ENCODE measurements at places on chromosomes 1 and 21.

DNA sequence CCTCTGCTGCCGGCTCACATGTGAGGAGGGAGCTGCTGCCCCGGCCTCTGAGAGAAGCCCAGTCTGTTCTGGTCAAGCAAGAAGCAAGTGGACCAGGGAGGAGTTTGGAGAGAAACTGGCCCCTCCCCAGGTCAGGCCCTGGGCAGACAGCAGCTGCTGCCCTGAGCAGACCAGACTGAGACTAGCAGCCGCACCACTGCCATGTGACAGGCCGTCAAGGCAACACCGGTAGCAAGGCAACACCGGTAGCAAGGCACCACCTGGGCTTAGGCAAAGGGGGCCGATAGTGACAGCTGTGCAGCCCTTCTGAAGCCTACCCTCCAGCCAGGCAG lies 50.3 kb downstream of the ARHGEF16 start:
- DNase-seq = no peak

GRCh38 chr1:222285526-222285925 lies 262.4 kb downstream of the HHIPL2 start:
- no peak for DNase-seq

DNA sequence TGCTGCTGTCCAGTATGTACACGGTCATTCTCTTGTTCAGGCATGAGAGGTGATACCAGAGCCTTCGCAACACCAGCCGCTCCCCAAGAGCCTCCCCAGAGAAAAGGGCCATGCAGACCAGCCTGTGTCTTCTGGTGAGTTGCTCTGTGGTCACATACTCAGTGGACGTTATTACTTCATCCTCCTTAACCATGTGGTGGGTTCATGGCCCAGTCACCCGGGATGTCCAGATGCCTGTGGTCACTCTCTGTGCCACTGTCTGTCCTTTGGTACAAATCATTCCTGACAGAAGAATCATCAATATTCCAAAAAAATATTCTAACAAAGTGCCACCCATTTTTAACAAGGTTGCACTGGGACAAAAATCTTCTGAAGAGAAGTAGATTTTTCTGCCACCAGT lies 8.8 kb upstream of the ZNF124 start:
- no peak for DNase-seq

GRCh38 chr21:46168659-46169386 lies 13.4 kb upstream of the FTCD start:
- DNase-seq = no peak

DNA sequence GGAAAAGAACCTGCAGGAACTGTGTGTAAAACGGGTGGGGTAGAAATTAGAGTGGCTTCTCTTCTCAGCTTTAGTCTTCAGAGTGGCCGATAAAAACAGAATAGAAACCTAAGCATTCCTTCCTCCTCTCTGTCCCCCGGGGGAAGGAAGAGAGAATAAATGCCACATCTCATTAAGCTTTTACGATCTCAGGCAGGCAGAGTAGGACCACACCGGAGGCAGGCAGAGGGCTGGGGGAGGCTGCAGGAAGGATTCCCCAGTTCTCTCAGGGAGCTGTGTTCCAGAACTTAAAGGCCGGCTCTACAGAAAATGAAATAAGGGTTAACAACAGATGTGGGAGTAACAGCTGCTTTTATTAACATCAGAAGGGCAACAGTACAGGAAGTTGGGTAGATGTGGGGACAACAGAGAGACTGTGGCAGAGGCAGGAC lies 24.5 kb upstream of the MEF2D start:
- DNase-seq = no peak

DNA sequence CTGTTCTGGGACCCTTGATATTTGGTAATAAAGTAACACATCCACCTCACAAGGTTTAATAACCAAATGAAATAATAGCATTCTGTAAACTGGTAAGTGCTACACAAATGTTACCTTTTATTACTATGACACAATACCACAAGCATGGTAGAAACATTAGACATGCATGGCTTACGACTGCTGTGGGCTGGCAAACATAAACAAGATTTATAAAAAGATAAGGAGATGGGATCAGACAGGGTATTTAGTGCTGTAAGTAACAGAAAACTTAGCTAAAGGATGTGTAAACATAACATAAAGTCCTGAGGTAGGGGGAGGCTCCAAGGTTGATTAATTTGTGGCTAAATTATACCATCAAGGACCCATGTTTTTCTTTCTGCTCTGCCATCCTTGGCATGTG lies 212.6 kb downstream of the BARHL2 start:
- DNase-seq = no peak

DNA sequence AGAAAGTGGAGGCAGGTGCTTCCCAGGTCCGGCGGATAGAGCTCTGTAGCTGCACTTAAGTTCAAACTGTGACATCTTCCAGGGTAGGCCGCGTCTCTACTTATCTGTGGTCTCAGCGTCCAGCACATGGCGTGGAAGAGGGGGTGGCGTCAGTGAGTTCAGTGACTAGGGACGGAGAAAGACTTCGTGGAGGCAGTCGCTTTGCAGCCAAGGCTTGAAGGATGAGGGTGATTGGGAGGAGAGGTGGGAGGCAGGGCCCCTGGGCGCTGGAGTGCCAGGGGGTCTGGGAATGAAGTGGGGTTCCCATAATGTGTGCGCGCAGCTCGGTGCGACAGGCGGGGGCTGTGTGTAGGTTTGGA lies 444 bp upstream of the AGO1 start:
- no peak for DNase-seq

DNA sequence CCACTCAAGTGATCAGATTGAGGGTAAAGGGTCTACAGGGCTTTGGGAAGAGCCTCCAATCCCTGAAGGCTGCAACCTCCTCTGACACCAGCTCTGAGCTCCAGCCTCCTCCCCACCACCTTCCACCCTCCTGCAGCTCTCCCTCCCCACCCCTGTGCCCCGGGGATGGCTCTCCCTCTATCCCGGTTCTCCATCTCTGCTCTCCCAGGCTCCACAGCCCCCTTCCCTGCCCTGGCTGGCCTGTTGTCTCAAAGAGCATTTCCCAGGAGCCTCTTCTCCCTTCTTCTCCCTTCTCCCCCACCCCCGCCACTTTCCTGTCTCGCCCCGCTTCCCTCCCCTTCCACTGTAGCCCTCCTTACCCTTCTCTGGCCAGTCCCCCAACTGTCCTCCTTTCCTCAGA lies 1.1 kb downstream of the PLEKHA6 start:
- DNase-seq = no peak

GRCh38 chr1:109886827-109887226 lies 23.8 kb upstream of the CSF1 start:
- no peak for DNase-seq

DNA sequence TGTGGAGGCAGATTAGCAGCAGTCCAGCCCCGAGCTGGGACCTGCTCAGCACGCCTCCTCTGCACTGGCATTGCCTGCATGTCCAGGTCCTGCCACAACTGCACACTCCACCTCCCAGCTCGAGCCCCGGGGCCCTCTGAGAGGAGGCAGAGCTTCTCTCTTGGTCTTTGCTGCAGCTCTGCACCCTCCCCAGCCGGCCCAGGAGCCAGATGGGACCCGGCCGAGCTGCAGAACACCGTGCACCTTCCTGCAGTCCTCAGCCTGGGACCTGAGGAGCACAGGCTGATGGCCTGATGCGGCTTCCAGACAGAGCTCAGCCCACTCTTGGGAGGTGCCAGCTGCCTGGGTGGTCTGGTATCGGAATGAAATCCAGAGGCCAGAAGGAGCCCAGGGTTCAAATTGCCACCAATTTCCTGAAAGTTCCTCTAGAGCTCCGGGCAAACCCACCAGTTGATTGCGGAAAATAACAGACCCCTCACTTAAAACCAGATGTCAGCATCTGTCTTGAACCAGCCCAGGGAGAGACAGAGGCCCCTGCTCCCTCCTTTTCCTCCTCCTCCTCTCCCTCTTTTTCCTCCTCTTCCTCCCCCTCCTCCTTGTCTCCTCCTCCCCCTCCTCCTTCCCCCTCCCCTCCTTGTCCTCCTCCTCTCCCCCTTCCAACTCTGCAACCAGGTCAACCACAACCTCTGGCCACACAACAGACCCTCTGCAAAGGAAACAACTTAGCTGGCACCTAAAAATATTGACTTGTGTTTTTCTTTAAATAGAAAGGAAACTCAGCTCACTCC lies 10.6 kb upstream of the SPSB1 start:
- no peak for DNase-seq

DNA sequence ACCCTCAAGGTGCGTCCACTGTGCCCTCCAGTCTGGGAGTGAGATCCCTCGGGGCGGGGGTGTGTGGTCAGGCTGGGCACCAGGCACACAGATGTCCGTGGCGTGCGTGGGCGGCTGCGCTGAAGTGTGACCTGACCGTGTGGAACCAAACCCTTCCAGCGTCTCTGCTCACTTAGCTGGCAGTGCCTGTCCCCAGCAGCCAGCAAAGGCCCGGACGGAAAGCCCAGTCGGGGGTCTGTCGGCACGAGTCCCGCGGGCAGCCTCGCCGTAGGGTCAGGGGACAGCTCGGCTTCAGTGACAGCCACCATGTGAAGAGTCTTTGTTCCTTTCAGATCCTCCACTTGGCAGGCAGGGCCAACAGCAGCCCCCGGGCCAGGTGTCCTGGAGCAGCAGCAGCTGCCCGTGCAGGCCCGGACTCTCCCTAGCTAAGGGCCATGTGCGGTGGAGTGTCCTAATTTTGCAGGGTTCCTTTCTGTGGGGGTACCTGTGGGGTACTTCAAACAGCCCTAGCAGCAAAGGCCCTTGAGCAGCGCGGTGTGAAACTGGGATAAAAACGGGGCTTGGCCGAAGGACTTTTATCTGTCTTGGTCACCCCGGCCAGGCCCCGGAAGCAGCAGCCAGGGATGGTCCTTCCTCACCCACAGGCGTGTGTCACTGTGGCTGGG lies 11.6 kb downstream of the TTLL10 start:
- DNase-seq = peak; percentile 45

GRCh38 chr1:223330466-223330865 lies 33.5 kb downstream of the SUSD4 start:
- DNase-seq = no peak

GRCh38 chr1:67211589-67212563 lies 45.6 kb downstream of the IL23R start:
- no peak for DNase-seq

DNA sequence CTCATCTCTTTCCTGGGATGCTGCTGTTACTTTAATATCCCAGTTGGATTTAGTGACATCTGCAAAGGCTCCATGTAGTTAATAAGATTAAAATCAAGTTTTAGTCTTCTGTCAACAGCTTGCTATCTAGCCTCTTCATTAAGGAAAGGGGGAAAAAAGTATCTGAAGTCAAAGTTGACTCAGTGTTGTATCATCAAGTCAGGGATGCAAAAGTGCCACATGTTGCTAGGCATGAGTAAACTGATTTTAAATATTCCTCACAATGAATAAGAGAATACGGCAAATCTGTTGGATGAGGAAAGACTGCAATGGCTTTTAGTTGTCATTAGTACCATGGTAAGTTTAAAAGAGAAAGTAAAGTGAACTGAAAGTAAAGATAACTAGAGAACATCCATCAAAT lies 383.2 kb upstream of the ZRANB2 start:
- no peak for DNase-seq

DNA sequence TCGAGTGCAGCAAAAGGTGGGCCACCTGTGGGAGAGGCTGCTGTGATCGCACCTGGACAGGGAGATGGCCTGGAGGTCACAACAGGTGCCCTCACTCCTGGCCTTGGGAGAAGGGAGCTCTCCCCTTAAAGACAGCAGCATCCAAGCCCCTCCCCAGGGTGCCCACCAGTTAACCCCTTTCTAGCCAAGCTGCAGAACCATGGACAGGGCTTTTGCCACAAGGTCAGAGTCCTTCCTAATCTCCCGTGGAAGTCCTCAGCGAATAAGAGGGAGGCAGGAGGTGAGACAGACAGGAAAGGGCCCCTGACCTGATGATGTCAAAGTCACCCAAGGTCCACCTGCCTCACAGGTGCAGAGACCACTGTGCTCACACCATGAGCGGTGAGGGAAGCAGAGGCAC lies 1.7 kb downstream of the CNTN2 start:
- no peak for DNase-seq

GRCh38 chr1:36222481-36223380 lies 1.5 kb upstream of the THRAP3 start:
- DNase-seq = no peak

DNA sequence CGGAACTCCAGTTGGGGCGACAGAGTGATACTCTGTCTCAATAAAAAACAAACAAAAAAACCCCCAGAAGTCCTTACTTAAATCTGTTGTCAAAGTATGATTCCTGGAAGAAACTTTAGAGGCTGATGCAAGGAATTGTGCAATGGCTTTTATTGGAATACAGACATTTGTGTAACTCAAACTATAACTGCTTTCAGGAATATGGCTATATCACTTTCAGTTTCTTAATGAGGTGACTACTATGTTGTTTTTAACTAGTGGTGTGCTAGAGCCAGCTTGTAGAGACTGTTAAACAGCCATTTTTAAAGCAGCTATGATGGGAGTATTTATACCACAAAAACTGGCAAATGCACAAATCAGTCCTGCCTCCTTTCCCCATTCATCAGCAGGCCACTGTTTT lies 22.7 kb upstream of the DNAJC28 start:
- DNase-seq = no peak

DNA sequence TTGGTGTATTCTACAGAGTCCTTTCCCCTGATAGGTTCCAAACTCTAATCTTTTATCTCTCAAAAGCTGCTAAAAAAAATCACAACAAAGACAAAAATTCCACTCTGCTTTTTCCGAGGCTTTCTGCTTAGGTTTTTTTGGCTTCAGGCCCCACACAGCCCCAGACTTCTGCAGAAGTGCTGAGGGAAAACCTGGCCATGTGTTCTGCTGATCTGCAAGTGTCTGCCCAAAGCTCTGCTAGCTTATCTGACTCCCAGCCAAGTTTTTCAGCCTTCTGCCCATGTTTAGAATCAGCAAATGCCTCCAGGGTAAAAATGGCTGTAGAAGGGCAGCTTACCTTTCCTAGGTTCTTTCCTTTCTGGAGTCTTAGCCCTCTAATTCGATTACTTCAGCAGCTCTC lies 28.4 kb downstream of the DISP3 start:
- no peak for DNase-seq

- DNase-seq = no peak
Measured at GRCh38 chr1:67634396-67634935, 50.5 kb upstream of the GADD45A start.

DNA sequence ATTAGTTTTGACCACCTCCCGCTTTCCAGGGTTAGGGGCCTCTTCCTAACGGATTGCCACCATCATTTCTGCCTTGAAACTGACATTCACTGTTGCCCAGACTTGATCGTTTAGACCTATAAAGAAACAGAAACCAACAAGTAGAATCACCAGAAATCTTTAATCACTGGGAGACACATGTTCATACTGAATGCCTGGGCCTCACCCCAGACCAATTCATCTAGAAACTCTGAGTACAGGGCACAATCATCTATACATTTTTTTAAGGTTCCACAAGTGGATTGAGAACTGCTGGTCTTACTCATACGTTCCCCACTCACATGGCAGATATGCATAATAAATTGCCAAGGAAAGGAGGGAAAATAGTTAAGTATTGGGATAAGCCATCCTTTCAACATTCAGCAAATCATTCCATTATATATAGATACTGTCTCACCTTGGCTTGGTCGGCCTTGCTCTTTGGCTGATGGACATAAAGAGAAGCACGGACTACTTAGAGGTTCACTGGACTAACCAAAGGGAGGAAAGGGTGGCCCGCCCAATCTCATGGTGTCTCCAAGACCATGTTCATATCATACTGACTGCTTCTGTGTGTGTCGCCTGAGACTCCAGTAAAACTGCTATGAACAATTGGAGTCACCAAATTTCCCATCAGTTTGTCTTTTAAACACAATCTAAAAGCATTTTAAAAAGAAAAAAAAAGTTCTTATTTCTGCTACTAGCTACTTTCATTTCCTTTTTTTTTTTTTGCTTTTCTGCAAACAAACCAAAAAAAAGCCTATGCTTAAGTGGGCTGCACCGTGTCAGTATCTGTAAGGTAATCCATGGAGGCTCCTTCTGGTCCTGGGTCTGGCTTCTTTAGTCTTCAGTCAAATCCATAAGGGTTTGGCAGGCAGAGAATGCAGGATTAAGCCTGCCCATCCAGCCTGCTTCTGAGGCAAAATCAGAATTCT lies 9.4 kb upstream of the TARBP1 start:
- no peak for DNase-seq

All from caudate nucleus (tissue), 63 donors.